ENCODE measurements at places on chromosomes 1 and 21.

GRCh38 chr1:235199441-235199840 is 38.4 kb upstream of the RBM34 start:
- DNase-seq: no peak
- no peaks in the 10 kb centered on the region for H3K27me3 ChIP-seq
- H3K36me3 ChIP-seq: peaks cover 44% of the 10 kb centered on the region
- H3K4me1 ChIP-seq: no peaks in the 10 kb centered on the region

DNA sequence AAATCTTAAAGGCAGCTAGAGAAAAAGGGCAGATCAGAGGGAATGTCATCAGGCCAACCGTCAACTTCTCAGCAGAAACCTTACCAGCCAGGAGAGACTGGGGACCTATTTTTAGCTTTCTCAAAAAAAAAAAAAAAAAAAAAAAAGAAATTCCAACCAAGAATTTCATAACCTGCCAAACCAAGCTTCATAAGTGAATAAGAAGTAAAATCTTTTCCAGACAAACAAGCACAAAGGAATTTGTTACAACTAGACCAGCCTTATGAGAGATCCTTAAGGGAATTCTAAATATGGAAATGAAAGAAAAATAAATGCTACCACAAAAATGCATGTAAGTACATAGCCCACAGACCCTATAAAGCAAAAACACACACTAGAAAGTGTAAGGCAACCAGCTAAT is 267.7 kb downstream of the AKT3 start:
- H3K36me3 ChIP-seq: no peaks in the 10 kb centered on the region
- H3K27ac ChIP-seq: no peak overlapping the region
- H3K27me3 ChIP-seq: no peaks in the 10 kb centered on the region
- DNase-seq: no peak
- no peaks in the 10 kb centered on the region for H3K4me1 ChIP-seq

GRCh38 chr1:153639280-153639679 is 5.4 kb downstream of the CHTOP start:
- H3K27me3 ChIP-seq: no peaks in the 10 kb centered on the region
- peaks cover 89% of the 10 kb centered on the region for H3K36me3 ChIP-seq
- no peak overlapping the region for H3K4me3 ChIP-seq
- DNase-seq: no peak
- no peak overlapping the region for H3K27ac ChIP-seq
- peaks cover 35% of the 10 kb centered on the region for H3K4me1 ChIP-seq

- no peak for DNase-seq
- H3K4me3 ChIP-seq: no peak overlapping the region
These were observed 26.8 kb downstream of the AGRN start for GRCh38 chr1:1046767-1047166.

- no peak overlapping the region for H3K27ac ChIP-seq
- no peak for DNase-seq
- peaks cover 4% of the 10 kb centered on the region for H3K27me3 ChIP-seq
- no peaks in the 10 kb centered on the region for H3K36me3 ChIP-seq
These were observed 170.7 kb upstream of the GALNT2 start for GRCh38 chr1:229896306-229896705.

- no peaks in the 10 kb centered on the region for H3K4me1 ChIP-seq
- H3K27ac ChIP-seq: no peak overlapping the region
- H3K4me3 ChIP-seq: no peak overlapping the region
These were observed 96.5 kb downstream of the KCNN3 start for GRCh38 chr1:154773551-154773950.

DNA sequence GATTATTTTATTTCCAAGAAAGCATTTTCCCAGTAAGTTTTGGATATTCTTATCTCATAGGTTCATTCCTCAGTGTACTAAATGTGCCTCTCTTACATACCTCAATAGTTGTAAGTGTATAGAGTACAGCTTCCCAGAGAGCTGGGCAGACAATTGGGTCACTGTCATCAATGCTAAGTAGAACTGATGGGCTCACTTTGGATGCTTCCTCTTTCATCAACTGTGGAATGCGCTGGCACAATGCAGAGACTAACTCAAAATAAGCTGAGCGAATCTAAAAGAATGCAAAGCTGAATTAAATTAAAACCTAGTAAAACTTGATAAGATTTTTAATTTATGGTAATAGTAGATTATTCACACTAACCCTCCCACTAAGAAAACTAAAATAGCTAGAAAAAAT is 21.5 kb downstream of the LTN1 start:
- H3K27ac ChIP-seq: no peak overlapping the region
- peaks cover 88% of the 10 kb centered on the region for H3K36me3 ChIP-seq
- H3K27me3 ChIP-seq: no peaks in the 10 kb centered on the region
- no peak for DNase-seq
- no peak overlapping the region for H3K4me3 ChIP-seq

GRCh38 chr1:11391327-11391726 is 87.6 kb upstream of the DISP3 start:
- H3K4me1 ChIP-seq: no peaks in the 10 kb centered on the region
- no peak overlapping the region for H3K27ac ChIP-seq
- no peaks in the 10 kb centered on the region for H3K36me3 ChIP-seq
- no peak for DNase-seq

DNA sequence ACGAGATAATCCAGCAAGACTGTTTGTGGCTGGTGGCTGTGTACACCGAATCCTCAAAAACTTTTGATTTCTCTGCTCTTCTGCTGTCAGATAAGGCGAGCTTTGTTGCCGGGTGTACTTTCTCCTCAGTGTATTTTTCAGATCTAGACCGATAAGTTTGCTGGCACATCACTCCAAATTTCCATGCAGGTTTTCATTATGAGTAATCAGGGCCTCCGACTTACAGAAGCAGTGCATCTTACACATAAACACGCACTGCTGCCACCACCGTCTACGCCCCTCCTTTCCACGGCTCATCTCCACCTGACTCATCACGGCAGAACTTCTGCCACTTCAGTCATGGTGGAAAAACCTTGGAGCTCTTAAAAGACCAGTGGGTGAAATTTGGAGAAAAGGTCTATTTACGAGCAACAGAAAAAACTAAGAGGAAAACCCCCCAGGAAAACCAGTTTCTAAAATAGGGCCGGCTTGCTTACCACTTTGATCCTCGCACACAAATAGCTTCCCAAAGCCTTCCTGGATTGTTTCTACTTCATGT is 7.7 kb downstream of the ZBTB21 start:
- H3K4me1 ChIP-seq: no peaks in the 10 kb centered on the region
- H3K27ac ChIP-seq: no peak overlapping the region
- H3K27me3 ChIP-seq: no peaks in the 10 kb centered on the region
- no peak overlapping the region for H3K4me3 ChIP-seq

- no peak overlapping the region for H3K4me3 ChIP-seq
- H3K36me3 ChIP-seq: no peaks in the 10 kb centered on the region
- DNase-seq: no peak
- no peak overlapping the region for H3K27ac ChIP-seq
- H3K27me3 ChIP-seq: no peaks in the 10 kb centered on the region
These were observed 20.6 kb upstream of the USP24 start for GRCh38 chr1:55235722-55236121.

DNA sequence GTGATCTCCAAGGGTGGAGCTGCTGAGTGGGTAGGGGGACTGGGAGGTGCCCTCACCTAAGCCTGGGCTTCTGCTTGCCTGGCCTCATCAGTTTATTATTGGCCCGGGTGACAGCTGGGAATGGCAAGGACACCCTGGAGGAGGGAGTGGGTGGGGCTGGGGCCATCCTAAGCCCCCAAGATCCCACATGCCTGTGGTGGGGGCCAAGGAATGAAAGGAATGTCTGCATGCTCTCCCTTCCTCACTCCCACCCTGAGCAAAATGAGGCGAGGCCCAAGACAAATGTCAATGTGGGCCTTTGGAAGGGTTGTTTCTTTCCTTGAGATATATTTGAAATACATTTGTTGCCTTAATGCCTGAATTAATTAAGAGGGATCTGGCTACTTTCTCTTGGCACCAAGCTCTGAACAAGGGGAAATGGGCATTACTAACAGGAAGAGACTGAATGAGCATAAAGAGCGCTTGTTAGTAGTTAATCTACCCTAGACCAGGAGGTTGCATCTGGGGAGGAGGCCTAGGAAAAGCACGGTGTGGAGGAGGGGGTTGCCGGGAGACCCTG is 19.7 kb upstream of the CHI3L1 start:
- H3K27me3 ChIP-seq: no peaks in the 10 kb centered on the region
- no peaks in the 10 kb centered on the region for H3K36me3 ChIP-seq
- H3K4me1 ChIP-seq: peaks cover 18% of the 10 kb centered on the region
- no peak for DNase-seq
- H3K27ac ChIP-seq: no peak overlapping the region
